ENCODE measurements at places on chromosomes 4 and X. TPM values are rescaled to one million over a fixed set of nuclear protein-coding genes. Genes with fewer than 3 reads are reported as not detected.

DNA sequence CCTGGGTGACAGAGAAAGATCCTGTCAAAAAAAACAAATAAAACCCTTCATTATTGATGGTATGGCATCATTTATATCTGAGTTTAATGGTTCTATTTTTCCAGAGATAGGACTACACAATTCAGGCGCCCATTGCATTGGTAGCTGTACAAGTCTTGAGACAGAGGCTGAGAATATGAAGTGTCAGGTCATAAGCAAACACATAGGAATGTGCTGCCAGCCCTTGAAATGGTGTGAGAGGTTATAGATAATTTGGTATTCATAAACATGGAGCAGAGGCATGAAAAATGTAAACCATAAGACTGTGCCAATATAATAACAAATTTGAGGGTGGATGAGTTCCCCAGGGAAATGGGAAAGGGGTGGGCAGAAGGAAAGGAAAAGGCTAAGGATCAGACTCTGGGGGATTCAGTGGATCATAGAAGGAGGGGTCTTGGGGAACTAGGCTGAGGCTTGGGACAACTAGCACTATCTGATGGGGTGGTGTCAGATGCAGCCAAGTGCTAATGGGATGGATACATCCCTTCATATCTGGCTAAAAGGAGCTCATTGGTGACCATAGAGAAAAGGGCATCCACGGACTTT is 50.8 kb downstream of the MAOA start:
- no peak overlapping the region for H3K27ac ChIP-seq
- H3K4me3 ChIP-seq = no peak overlapping the region
- no peaks in the 10 kb centered on the region for H3K36me3 ChIP-seq
- H3K27me3 ChIP-seq = peaks cover 2% of the 10 kb centered on the region

DNA sequence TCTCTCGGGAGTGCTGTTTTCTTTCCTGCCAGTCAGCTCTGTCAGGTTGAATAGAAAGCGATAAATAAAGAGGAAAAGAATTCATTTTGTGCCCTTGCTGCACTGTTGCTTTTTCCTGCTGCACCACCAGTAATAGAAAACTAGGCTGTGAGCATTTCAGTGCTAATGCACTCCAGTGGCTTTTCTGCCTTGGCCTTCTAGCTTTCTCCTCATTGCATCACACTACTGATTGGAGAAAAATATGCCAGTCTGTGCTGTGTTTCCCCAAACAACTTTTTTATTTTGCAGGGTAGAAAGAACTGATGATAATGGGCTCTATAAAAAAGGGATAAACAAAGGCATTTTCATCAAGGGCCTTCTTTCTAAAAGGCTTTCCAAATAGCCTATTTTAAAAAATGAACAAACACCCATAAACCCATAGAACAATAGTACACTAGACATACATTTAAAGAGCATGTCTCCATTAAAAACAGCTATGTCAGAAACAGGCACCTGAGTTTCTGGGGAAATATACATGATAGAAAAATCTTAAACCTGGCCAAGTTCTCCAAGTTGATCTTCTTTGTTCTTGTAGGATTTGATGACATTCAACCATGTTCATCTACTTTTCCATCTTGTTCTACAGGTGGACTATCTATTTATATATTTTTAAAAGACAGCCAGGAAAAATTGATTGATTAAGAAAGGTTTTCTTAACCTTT is 86.3 kb downstream of the GPRIN3 start:
- no peak for DNase-seq
- no peak overlapping the region for H3K27ac ChIP-seq
- no peaks in the 10 kb centered on the region for H3K27me3 ChIP-seq
- H3K36me3 ChIP-seq = no peaks in the 10 kb centered on the region
- H3K4me1 ChIP-seq = peaks cover 11% of the 10 kb centered on the region

GRCh38 chrX:136200466-136200865 is 50.7 kb downstream of the MAP7D3 start:
- no peak overlapping the region for H3K27ac ChIP-seq
- H3K4me3 ChIP-seq = no peak overlapping the region
- no peaks in the 10 kb centered on the region for H3K27me3 ChIP-seq

GRCh38 chr4:86035688-86036087 is 324.2 kb downstream of the MAPK10 start:
- DNase-seq = no peak
- no peaks in the 10 kb centered on the region for H3K36me3 ChIP-seq
- H3K27me3 ChIP-seq = no peaks in the 10 kb centered on the region
- no peaks in the 10 kb centered on the region for H3K4me1 ChIP-seq
- H3K27ac ChIP-seq = no peak overlapping the region
- H3K4me3 ChIP-seq = no peak overlapping the region

DNA sequence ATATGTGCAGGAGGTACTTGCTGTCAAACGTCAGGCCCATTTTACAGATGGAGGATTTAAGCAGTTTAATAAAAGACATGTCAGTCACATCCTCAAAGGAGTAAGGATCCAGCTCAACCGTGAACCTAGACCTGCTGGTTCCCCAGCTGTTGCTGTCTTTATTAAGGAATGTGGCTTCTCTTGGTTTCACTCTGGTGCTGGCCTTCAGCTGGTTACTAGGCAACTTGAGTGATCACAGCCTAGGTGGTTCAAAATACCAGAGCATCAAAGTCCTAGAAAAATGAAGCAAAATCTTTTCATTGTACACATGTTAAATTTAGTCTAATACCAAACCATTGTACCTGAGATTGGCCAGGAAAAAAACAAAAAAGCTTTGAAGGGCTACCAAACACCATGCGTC is 32.7 kb upstream of the GLRA2 start:
- no peak overlapping the region for H3K27ac ChIP-seq
- no peak overlapping the region for H3K4me3 ChIP-seq
- H3K4me1 ChIP-seq = peaks cover 7% of the 10 kb centered on the region

DNA sequence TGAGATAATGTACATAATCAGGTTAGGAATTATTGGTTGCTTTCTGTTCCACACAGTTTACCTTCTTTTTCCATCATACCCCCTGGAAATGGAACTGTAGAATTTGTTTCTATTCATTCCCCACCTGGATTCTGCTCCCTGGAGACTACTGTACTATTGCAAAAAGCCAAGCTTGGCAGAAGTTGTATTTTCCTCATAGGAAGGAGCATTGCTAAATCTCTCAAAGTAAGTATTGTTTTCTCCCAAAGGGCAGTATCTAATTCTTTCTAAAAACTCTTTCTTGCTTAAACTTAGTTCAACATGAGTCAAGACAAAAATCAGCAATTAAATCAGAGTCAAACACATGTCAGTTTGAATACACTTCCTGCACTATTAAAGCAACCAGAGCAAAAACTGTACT is 136.2 kb downstream of the CDS1 start:
- no peak overlapping the region for H3K4me3 ChIP-seq
- no peaks in the 10 kb centered on the region for H3K27me3 ChIP-seq
- DNase-seq = no peak
- H3K27ac ChIP-seq = no peak overlapping the region
- H3K36me3 ChIP-seq = no peaks in the 10 kb centered on the region
- H3K4me1 ChIP-seq = no peaks in the 10 kb centered on the region

DNA sequence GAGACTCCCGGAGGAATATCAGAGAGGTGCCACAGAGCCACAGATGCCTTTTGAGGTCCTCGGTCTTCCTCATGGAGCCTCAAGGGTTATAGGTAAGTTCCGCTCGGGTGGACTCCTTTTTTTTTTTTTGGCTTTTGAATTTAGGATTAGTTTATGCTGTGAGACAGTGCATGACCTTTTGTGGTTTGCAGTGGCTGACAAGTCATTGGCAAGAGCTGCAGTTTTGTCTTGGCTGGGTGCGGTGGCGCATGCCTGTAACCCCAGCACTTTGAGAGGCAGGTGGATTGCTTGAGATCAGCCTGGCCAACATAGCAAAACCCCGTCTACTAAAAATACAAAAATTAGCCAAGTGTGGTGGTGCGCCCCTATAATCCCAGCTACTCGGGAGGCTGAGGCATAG is 4.5 kb upstream of the GRSF1 start:
- peaks cover 6% of the 10 kb centered on the region for H3K4me1 ChIP-seq
- no peaks in the 10 kb centered on the region for H3K36me3 ChIP-seq
- no peak overlapping the region for H3K27ac ChIP-seq

- no peaks in the 10 kb centered on the region for H3K27me3 ChIP-seq
- no peak for DNase-seq
- no peaks in the 10 kb centered on the region for H3K4me1 ChIP-seq
- H3K27ac ChIP-seq = no peak overlapping the region
- H3K36me3 ChIP-seq = no peaks in the 10 kb centered on the region
- no peak overlapping the region for H3K4me3 ChIP-seq
Measured at GRCh38 chrX:5730556-5730955, 498.1 kb downstream of the NLGN4X start.

DNA sequence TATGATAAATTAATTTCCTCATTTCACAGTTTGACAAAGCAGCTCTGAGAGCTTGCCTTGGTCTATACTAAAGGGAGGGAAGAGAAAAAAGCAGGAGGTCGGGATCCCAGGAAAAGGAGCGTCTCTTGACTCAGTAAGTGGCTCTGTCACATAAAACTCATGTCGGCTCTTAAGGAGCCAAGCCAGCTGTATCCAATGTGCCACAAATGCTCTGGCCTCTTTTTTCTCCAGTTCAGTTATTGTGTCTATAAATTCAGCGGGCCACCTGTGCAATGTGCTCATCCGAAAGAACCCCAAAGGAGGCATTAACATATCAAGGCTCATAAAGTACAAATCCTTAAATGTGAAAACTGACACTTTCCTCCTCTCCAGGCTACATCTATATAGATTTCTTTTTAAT is 337.7 kb upstream of the FAM241A start:
- H3K27ac ChIP-seq = no peak overlapping the region
- H3K36me3 ChIP-seq = no peaks in the 10 kb centered on the region
- no peaks in the 10 kb centered on the region for H3K27me3 ChIP-seq
- DNase-seq = no peak
- no peak overlapping the region for H3K4me3 ChIP-seq
- no peaks in the 10 kb centered on the region for H3K4me1 ChIP-seq

DNA sequence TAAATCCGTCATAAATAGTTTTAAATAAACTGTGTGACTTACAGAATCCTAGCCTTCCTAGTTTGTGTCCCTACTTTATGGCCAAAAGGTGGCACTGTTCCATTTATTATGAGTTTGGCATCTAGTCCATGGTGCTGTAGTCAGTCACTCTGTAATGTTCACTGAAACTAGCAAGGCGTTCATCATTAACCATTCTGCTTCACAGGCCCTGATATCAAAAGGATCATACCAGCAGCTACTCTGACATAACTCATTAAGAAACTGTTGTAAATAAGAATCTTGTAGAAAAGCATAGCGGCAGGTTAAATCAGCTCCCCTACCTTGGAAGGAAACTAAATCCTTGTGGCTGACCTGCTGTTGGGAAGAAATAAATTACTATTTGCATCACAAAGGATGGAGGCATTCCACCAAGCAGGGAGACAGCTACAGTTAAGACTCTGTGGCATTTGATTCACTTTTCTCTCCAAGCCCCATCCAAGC is 919.6 kb upstream of the DIAPH2 start:
- no peaks in the 10 kb centered on the region for H3K36me3 ChIP-seq
- H3K27me3 ChIP-seq = no peaks in the 10 kb centered on the region
- DNase-seq = no peak
- H3K27ac ChIP-seq = no peak overlapping the region
- H3K4me1 ChIP-seq = no peaks in the 10 kb centered on the region

DNA sequence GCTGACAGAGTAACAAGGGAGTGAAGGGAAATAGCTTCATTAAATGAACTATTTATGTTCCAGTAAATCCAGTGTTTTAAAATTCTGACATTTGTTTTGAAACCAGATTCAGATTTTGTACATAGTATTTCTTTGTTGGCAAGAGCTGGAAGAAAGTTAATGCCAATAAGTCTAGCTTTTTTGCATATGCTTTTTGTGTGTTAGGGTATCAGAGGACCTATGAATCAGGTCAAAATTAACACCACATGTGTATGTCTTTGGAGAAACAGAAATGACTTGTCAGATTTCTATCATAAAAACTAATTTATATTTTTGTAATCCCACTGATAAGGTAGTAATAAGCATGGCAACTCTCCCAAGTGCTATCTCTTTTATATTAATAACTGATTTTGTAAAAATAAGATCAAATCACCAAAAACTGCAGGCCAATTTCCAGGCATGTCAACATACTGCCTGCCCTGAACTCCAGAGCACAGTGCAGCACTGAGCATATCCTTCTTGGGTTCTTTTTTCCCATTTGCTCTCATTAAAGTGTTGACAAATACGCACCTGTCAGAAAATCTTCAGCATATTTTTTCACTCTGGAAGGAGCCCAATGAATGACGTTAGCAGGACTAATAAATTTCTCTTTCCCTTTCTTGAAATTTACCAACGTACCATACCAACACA is 65.5 kb downstream of the SH3RF1 start:
- H3K4me3 ChIP-seq = no peak overlapping the region
- no peak overlapping the region for H3K27ac ChIP-seq
- H3K4me1 ChIP-seq = no peaks in the 10 kb centered on the region
- H3K36me3 ChIP-seq = no peaks in the 10 kb centered on the region

- H3K4me1 ChIP-seq = no peaks in the 10 kb centered on the region
- H3K4me3 ChIP-seq = no peak overlapping the region
Measured at GRCh38 chr4:98557194-98557892, 101.1 kb downstream of the TSPAN5 start.

The UGT2B17 gene
- total RNA-seq = not detected

The EMCN gene
- total RNA-seq = not detected

The AADAT gene
- total RNA-seq = not detected

The SSX2B gene
- not detected for total RNA-seq

The CYTL1 gene
- total RNA-seq = not detected

The GJB1 gene
- not detected for total RNA-seq
